ENCODE measurements at places on chromosomes 5 and 9.

DNA sequence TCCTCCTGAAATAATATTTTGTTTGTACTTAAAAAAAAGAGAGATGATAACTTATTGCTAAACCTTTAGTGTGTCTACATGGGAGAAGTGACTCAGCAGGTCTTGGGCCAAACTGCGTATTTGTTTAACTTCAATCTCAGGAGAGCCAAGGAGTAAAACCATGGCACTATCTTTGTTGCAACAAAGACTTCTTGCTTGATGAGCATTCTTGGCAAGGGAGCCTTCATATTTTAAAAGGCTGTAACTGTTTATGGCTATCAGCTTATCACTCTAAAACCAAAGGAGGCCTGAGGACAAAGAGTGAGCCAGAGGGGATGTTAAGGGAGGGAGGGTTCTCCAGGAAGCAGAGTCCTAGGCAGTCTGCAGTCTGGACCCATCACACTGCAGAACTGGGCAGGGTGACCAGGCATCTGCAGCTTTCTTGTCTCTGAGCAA, 216.2 kb upstream of the S1PR3 start:
- no peak for DNase-seq

GRCh38 chr9:97786341-97786740, 66.7 kb upstream of the FOXE1 start:
- no peak for DNase-seq

DNA sequence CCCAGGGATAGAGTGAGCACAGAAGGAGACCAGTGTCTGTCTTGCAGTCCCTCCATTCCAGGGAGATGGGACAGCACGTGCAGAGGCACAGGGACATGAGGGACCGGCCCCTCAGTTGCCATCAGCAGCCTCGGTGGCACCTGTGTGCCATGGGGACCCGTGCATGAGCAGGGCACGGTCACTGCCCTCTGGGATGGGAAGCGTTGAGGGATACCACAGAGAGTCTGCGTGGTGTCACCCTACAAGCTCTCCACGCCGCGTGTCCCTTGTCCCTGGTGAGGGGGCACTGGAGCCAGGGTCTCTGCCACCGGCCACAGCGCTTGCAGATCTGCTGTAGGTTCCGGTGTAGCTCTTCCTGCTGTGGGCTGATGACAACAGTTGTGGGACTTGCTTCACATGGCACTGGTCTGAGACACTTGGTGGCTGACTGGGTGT, 108.1 kb downstream of the CACNA1B start:
- no peak for DNase-seq

- DNase-seq: no peak
Observed at GRCh38 chr9:118631956-118632355, 737.3 kb downstream of the BRINP1 start.

GRCh38 chr5:168747987-168748777, 169.0 kb upstream of the PANK3 start:
- peak; percentile 32 for DNase-seq

DNA sequence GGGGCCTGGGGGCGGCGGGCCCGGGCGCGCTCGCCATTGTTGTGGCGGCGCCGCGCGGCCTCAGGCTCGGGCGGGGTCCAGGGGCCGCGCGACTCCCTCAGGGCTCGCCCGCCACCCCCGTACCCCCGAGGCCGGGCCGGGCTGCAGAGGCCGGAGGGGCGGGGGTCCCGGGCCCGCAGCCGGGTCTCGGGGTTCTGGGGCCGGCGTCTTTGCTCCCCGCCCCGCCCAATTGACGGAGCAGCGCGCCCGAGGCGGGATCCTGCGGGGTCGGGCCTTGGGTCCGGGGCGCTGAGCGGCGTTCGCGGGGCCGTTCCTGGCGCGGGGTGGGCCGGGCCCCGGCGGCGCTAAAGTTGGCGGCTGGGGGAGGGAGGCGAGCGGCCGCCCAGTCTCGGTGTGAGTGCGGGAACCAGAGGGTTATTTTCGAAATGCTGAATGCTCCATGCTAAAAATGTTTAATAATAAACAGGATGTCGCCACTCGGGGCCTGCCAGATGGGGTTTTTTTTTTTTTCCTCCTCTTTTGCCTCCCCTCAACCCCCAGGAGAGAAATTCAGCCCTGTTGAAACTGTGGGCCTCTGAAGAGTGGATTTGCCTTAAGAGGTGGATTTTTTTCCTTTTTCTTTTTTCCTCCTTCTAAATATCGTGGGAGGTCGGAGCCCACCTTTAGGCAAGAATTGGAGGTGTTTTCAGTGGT, 724 bp downstream of the PRRC2B start:
- DNase-seq: no peak

- no peak for DNase-seq
Observed at GRCh38 chr5:149448831-149449714, 70.0 kb upstream of the IL17B start.

- DNase-seq: no peak
Observed at GRCh38 chr5:1502046-1502736, 21.6 kb downstream of the LPCAT1 start.

DNA sequence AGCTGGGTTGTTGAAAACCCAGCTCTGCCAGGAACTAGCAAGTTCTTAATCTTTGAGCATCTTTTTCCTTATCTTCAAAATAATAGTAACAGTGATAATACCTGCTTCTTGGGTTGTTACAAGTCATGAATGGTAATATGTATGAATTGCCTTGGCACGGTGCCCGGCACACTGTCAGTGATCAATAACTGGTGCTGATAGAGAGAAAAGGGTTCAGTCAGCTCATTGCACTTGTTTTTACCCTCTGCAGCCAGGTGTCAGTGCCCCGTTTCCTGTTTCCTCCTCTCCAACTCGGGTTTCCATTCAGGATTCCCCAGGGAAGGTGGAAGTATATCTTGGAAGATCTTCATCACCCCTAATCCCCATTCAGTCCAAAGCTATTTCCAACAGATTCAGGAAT, 15.8 kb upstream of the NIPAL4 start:
- DNase-seq: no peak

- DNase-seq: no peak
Observed at GRCh38 chr9:118529624-118530214, 825.5 kb downstream of the TLR4 start.

DNA sequence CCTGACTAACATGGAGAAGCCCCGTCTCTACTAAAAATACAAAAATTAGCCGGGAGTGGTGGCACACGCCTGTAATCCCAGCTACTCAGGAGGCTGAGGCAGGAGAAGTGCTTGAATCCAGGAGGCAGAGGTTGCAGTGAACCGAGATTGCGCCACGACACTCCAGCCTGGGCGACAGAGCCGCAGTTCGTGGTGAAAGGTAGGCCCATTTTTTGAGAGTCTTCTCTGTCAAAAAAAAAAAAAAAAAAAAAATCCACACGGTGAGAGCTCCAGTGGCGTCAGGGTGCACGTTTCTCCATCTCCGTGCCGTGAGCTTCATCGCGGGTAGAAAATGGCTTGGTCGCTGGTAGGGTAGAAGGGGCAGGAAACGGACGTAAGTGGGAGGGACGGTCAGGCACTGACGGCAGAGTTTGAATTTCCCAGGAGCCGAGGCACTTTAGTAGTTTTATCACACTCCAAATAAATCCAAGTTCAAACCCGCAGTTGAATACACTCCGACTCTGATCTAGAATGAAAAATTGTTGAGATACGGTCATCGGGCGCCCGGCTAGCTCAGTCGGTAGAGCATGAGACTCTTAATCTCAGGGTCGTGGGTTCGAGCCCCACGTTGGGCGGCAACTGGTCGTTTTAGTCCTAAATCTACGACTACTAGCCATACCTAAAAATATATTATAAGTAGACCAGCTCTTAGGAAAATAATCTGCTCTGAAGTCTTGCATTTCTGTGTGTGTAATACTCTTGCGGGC, 2.4 kb upstream of the TRIM7 start:
- peak; percentile 98 for DNase-seq

DNA sequence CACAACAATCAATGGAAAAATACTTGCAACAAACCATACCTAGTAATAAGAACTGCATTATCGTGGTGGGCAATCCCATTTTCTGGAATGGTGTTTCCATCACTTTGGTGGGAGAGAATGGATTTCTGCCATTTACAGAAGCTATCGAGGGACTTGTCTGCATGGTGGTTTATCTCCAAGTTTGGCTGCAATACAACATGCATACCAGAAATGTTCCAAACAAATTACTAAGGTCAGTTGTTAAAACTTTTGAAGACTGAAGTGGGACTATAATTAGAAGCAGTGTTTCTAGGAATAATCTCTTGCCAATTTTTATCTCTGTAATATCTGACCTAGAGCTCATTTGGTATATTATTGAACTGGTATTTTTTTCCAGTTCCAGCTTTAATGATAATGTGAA, 30.3 kb downstream of the ADAMTS6 start:
- no peak for DNase-seq
